Stimulated activated naive B cell treated with anti-CD40 and anti-IgM and Interleukin-4, amounts not matched to agents 10 μg/mL and 1 μg/mL and 100 μg/mL, for 72 hours (primary cell): ENCODE measurements at places on chromosomes 7 and 10.

- no peaks in the 10 kb centered on the region for H3K27me3 ChIP-seq
- no peak for DNase-seq
- H3K36me3 ChIP-seq = peaks cover 24% of the 10 kb centered on the region
- H3K27ac ChIP-seq = peak overlapping the region; percentile 63
Observed at GRCh38 chr7:106915407-106915806, 50.3 kb downstream of the PIK3CG start.

- no peak for DNase-seq
- H3K27ac ChIP-seq = peak overlapping the region; percentile 81
- peak overlapping the region; percentile 94 for H3K4me3 ChIP-seq
- peaks cover 2% of the 10 kb centered on the region for H3K36me3 ChIP-seq
Observed at GRCh38 chr10:63266391-63267316, 133.5 kb downstream of the NRBF2 start.

GRCh38 chr7:30113144-30113543 is 21.6 kb upstream of the MTURN start:
- no peak overlapping the region for H3K4me3 ChIP-seq
- H3K27ac ChIP-seq = no peak overlapping the region
- peaks cover 5% of the 10 kb centered on the region for H3K36me3 ChIP-seq
- H3K27me3 ChIP-seq = no peaks in the 10 kb centered on the region

GRCh38 chr10:96996275-96996965 is 164.3 kb downstream of the LCOR start:
- H3K4me1 ChIP-seq = peaks cover 9% of the 10 kb centered on the region
- no peak overlapping the region for H3K4me3 ChIP-seq
- DNase-seq = no peak
- H3K27ac ChIP-seq = no peak overlapping the region

DNA sequence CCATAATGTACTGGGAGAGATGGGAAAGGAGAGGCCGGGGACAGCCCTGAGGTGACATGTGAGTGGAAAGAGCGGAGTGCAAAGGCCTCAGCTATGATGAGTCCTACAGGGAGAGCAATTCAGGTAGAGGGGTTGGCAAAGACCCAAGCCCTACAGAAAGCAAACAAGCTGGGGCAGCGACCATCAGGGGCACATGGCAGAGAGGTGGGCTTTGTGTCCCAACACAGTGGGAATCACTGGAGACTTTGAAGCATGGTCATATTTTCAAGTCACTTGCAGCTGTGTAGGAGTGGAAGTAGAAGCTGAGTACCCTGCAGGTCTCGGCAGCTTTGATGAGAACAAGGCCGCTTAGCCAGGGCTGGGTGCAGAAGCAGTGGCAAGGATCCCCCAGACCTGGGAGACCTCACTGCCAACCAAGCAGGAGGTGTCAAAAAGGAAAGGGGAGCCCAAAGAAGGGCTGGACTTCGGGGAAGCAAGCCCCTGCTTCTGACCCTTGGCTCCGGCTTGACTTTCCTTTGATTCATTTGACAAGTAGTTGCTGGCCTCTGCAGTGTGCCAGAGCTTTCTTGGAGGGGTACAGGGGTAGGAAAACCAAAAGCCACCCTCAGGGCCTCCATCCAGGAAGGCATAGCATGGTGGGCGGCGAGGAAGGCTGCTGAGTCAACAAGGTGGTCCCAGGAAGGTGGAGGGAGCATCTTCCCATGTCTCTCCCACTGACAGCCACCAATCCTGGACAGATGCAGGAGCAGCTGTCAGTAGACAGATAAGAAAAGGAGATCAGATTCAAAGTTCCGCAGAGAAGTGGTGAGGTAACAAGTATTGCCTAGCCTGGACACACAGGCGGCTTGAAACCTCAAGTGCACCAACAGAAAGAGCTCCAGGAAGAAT is 1.9 kb upstream of the PGAM2 start:
- H3K27me3 ChIP-seq = no peaks in the 10 kb centered on the region
- peak overlapping the region; percentile 95 for H3K27ac ChIP-seq
- DNase-seq = no peak
- peak overlapping the region; percentile 65 for H3K4me3 ChIP-seq
- H3K4me1 ChIP-seq = peaks cover 53% of the 10 kb centered on the region

- no peak overlapping the region for H3K27ac ChIP-seq
- H3K4me1 ChIP-seq = no peaks in the 10 kb centered on the region
- no peaks in the 10 kb centered on the region for H3K36me3 ChIP-seq
- no peak for DNase-seq
Observed at GRCh38 chr10:99266383-99266782, 30.7 kb upstream of the HPSE2 start.

DNA sequence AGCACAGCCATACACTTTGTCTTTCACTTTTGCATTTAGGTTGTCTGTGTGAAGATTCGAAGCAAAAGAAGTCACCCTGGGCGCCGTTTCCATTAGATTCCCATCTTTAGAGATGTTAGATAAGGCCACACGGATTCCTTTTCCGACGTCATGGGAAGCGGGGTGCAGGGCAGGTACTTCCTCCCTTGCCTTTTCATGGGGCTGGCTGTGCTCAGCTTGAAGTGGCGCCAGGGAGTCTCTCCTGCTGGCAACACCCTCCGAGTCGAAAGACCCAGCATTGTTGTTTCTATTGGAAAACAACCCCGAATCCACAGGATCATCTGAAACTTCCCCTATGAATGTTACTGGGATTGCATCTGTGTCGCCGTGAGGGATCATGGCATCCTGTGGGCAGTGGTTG is 246.4 kb upstream of the GRB10 start:
- no peak overlapping the region for H3K27ac ChIP-seq
- H3K4me1 ChIP-seq = no peaks in the 10 kb centered on the region
- H3K4me3 ChIP-seq = no peak overlapping the region
- H3K27me3 ChIP-seq = no peaks in the 10 kb centered on the region
